ENCODE measurements at places on chromosomes 7 and 10. TPM values are rescaled to one million over a fixed set of nuclear protein-coding genes. Genes with fewer than 3 reads are reported as not detected.

GRCh38 chr7:131057794-131058070 lies 269.9 kb upstream of the MKLN1 start:
- no peak for DNase-seq

- no peak for DNase-seq
These were observed 106.2 kb upstream of the RHOBTB1 start for GRCh38 chr10:61050120-61050745.

The CLRN3 gene
- not detected for total RNA-seq

The CALHM1 gene
- total RNA-seq, result not detected

Data from left ventricle myocardium inferior (tissue), 1 donor.